Stimulated activated CD8-positive, alpha-beta memory T cell treated with anti-CD3 and anti-CD28 coated beads, Interleukin-15, amount 100 ng/mL, for 4 hours (primary cell): ENCODE measurements at places on chromosomes 6 and 20.

GRCh38 chr20:62083312-62083711, 17.6 kb upstream of the TAF4 start:
- DNase-seq = no peak

GRCh38 chr6:12392490-12392889, 102.3 kb downstream of the EDN1 start:
- no peak for DNase-seq

DNA sequence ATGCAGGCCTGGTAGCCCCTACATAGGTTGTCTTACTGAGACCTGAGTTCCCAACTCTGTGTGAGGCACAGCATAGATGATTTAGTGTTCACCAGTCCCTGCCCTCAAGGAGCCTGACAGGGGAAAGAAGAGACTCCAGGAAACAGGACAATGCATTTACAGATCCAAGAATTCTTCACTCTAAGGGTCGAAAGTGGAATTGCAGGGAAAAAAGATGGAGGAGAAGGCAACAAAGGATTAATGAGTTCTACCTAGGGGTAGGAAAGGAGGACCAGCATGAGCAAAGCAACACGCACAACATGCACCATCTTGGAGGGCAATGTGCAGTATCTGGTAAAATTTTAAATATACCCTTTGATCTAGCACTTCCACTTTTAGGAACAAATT, 5.9 kb downstream of the SPAG4 start:
- no peak for DNase-seq

DNA sequence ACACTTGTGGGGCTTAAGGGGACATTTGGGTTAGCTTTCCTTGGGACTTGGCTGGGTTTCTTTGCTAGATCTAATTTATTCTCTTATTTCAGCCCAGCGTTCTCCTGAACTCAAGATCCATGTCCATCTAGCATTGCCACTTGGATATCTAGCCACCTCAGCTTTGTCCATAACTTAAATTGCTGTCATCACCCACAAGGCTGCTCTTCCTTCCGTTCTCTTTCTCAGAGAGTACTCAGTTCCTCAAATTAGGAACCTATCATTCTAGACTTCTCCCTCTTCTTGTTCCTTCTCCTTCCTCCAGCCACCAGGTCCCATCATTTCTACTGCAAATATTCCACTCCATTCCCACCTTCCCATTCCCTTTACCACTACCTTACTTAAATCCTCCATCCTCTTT, 4.3 kb downstream of the SMIM26 start:
- no peak for DNase-seq

- no peak for DNase-seq
These were observed 96.3 kb downstream of the SPTLC3 start for GRCh38 chr20:13105039-13105438.

DNA sequence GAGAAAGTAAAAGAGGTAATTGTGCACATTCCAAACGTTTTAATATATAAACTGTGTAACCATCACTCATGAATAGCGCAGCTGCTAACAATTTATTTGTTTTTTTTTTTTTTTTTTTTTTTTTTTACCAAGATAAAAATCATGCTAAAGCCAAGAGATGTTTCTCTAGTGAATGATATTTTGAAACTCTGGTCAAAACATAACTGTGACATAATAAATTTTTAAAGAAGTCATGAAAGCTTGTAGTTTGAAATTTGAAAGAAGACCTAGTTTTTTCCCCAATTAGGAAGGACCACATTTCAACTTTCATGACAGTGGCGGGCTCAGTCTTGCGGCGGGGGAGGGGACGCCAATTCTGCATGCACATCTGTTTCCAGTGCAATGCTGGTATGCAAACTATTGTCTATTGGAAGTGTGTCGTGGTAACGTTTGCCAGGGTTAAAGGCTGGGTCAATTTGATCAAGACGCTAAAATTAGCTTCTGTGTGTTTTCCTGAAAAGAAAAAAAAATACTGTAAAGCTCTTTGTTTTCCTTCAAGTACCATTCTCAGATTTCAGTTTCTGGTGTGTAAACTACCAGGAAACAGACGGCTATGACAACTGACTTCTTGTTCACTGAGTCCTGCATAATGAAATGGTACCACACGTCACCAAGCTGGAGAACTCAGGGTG, 211.9 kb downstream of the FOXC1 start:
- DNase-seq = no peak

DNA sequence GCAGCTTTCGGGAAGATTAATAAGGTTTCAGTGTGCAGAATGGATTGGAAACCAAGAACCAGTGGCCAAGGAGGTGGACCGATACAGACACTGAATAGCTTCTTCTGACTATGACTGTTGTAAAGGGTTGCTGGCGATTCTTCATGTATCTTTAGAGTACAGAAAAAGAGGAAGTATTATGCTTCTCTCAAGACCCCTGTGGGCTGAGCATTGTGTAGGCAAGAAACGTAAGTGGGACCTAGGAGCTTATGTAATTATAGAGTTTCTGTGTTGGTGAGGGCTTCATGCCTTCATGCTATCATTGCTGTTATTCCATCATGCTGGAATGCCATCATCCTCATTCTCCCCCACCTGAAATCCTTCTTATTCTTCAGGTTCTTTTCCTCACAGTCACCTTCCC, 105.4 kb upstream of the AKIRIN2 start:
- no peak for DNase-seq

DNA sequence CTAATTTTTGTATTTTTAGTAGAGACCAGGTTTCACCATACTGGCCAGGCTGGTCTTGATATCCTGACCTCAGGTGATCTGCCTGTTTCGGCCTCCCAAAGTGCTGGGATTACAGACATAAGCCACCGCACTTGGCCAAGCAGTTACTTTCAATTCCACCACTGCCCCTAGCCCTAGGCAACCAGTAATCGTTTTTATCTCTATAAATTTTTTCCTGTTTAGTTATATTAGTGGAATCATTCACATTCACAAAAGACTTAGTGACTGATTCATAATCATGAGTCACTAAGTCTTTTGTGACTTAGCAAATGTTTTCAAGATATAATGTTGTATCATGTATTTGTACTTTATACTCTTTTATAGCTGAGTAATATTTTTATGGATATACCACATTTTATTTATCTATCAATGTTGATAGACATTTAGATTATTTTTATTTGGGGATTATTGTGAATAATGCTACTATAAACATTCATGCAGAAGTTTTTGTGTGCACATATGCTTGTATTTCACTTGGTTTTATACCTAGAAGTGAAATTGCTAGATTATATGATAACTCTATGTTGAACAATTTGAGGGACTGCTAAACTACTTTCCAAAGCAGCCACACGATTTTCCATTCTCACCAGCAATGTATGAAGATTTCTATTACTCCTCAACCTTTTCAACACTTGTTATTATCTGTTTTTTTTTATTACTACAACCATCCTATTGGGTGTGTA, 421.4 kb upstream of the ID4 start:
- DNase-seq = no peak

GRCh38 chr20:54486585-54486984, 11.2 kb downstream of the DOK5 start:
- DNase-seq = no peak

- no peak for DNase-seq
These were observed 142.3 kb downstream of the PLCB4 start for GRCh38 chr20:9211016-9211760.

DNA sequence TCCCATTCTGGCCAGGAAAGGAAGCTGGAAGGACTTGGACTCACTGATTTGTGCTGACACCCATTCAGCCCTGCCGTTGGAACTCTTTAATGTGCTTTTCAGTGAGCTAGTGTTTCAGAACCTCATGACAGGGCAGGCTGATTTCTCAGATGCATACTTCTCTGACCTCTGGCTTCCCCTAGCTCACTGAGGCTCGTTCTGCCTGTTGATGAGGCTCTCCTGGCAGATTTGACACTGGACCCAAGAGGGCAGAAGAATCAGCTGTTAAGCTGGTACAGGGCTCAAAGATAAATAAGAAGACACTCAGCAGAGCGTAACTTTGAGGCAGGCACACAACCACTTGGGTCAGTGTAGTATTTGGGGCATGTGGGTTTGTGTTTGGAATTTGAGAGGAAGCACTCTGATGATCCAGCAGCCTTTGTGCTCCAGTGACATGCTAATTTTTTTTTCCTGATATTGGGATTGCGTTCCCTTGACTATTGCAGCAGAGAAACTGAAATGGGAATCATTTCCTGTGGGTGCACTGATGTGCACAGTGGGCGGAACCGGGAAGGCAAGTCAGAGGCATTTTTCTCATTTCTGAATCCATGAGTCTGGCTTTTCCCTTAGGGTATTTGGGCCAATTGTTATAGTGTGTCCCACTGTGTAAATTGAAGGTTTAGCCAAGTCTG, 80.2 kb downstream of the CARMIL1 start:
- no peak for DNase-seq

DNA sequence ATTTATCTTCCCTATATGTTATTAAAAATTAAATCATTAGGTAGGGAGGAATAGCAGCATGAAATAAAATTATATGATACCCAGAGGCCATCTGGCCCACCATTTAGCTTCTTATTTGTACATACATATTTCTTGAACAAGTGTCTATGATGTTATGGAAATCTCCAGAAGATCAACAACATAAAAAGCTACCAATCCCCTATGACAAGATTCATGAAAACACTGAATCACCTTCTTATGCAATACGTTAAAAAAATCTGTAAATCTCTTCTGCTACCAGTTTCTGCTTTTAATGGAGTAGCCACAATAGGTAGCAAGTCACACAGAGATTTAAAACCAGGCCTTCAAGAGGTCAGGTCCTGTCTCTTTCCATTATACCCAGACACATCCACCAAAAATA, 125.8 kb upstream of the ENPP5 start:
- DNase-seq = no peak
